ENCODE measurements at places on chromosomes 4 and X.

DNA sequence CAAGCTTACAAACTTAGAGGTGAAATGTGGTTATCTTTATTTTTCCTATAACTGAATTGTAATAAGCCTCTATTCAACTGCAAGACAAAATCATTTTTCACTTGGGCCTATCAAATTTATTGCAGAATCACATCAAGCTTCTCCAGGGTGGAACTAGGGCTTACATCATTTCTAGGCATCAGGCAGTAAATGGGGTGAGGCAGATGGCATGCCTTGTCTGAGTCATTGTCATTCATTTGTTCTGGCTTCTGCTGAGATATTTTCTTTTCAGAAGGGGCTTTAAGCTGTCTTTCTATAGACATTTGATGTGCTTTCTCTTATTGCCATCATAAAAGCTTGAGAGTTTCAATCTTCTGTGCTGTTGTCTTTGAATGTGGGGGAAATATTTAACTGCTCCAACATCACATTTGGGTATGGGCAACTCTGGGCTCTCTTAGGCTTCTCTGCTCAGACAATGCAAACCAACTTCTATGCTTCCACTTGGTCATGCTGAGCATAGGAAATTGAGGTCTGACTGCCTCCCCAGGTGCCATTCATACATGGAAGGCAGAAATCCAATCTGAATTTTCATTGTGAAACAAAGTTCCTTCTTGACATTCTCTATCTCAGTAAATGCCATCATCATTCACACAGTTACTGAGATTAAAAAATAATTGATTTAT, 225.8 kb upstream of the GIMD1 start:
- DNase-seq, result no peak

- no peak for DNase-seq
Observed at GRCh38 chr4:88820698-88821415, 123.2 kb upstream of the NAP1L5 start.

DNA sequence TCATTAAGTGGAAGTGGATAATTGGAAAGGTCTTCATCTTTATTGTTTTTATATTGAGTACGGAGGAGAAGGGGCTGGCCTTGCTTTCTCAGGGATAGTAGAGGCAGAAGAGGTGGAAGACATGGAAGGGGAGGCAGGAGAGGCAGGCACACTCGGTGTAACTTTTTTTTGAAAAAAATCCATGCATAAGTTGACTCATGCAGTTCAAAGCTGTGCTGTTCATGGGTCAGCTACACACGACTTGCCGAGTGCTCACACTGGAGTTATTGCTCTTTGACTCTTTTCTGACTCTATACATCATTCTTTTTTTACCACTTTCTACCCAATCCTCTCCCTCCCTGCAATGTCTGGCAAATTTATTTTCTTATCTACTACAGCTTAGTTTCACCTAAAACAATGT, 158.3 kb upstream of the AADAT start:
- no peak for DNase-seq

- no peak for DNase-seq
Observed at GRCh38 chr4:8765084-8765483, 106.6 kb downstream of the HMX1 start.

DNA sequence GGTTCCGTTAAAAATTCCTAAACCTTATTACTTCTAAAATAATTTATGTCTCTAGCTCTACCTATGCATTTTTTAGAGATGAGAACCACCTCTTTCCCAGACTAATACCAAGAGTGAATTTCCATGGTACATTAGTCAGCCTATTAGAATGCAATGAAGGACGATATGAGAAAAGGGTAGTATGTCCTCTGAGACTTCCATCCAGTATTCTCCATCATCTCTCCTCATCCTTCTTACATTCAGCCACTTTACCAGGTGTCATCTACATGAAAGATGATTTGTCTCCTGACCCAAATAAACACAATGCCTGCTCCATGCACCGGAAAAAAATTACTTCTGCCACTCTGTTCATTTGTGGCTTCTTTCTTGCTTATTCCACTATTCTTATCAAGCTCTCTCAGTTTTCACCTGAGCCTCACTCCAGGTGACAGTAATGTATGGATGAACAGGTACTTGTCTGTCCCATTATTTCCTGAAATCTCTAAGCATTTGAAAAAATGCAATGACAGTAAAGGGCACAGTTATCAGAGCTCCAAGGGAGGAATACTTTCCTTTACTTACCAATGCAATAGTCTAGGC, 97.9 kb downstream of the MAB21L2 start:
- DNase-seq, result no peak

DNA sequence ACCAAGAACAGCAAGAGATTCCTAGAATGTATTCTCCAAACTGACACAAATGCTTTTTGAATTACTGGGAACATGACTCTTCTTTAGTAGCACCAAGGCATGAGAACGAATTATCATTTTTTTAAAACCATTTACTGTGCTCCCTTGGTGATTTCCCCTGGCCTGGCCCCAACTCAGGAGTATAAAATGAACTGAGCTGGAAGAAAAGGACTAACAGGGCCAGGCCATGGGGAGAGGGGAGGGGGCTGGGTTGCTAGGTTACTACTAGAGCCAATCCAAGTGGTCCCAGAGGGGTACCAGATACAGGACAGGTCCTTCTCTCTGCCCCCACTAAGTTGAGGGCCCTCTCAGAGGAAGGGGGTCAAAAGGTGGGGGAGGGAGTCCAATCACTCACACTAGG, 23.1 kb downstream of the SASH3 start:
- DNase-seq, result no peak

- no peak for DNase-seq
Observed at GRCh38 chr4:6563935-6564645, 10.9 kb upstream of the MAN2B2 start.

GRCh38 chrX:123739474-123739873, 6.6 kb upstream of the THOC2 start:
- DNase-seq, result no peak

DNA sequence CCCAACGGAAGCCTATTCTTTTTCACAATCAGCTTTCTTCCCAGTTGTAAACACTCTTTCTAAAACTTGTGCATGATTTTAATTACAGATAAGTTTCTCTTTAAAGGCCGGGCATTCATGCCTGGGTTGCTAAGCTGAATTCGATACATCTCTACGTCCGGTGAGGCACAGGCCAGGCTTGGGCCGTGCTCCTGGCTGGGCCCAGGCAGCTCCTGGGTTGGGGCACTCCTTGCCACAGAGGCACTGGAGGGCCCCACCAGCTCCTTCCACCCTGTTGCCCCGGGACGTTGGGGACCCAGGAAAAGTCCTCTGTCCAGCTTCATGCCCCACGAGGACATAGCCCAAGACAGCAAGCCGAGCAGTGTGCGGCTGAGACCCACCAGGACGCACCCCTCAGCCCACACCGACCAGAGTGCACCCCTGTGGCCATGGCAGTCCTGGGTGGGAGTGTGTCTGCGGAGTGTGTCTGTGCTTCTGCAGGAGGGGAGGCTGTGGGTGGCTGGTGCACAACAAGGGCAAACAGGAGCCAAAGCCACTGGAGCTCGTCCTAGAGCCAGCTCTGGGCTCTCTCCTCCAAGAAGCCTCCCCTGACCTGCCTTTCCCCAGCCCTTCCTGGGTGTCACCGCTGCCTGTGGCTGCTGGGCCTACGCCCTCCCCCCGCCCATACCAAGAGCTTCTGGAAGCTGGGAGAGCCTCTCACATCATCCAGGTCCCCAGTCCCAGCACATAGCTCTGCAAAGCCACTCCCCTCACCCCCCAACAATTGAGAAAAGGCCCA, 128.0 kb upstream of the NKX1-1 start:
- DNase-seq, result no peak

GRCh38 chr4:16820329-16820728, 78.1 kb downstream of the LDB2 start:
- no peak for DNase-seq

DNA sequence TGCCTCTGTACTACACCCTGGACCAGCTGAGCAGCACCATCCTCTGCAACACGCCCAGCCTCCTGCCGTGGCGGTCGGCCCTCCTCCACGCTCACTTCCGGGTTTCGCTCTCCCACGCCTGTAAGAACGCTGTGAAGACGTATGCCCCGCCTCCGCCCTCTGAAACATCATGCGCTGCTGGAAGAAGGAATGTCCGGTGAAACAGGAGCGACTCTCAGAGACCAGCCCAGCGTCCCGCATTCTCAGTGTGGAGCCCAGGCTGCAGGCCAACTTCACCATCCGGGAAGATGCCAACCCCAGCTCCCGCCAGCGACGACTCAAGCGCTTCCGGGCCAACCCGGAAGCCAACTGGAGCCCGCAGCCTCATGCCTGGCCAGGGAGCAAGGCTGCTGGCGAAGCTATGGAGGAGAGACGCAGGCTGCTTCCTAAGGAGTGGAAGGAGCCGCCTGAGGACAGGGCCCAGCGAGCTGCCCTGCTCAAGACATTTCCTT, 186.1 kb upstream of the SLITRK2 start:
- no peak for DNase-seq

- no peak for DNase-seq
Observed at GRCh38 chr4:81152839-81153713, 61.9 kb downstream of the PRKG2 start.

DNA sequence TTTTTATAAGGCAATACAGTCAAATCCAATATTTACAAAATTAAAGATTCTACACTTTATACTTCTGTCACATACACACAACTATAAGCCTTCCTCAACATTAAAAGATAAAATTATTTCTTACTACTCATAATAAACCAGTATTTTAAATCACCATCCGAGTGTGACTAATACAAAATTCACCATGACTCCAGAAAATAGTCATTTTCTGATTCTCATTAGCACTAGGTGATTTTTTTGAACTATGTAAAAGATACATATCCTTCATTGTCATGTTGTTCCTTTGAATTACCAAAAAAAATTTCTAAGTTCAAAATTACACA, 646 bp upstream of the SLC7A11 start:
- no peak for DNase-seq

Measured in NCI-H510A (cell line).